ENCODE measurements at places on chromosomes 5 and 9.

DNA sequence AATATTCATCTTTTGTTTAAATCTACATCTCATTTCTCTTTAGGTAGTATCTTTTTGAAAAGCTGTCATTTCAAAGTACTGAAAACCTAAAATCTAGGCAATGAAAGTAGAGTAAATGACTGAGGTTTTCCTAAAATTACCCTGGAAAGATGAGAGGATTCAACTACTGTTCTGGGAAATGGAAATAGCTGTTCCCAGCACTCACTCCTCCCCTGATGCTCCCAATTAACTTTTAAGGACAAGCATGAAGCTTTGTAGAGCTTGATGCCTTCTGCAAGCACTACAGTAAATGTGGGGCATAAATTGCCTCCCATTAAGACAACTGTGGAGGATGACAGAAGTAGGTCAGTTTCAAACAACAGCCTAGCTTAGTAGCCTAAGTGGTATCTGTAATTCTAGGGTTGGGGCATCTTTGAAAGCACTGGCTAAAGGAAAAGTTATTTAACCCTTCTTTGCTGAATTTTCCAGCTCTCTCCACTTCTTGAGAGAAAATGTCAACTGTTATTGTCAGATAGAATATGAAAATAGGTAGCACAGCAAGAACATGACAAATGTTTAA is 100.2 kb upstream of the GNA14 start:
- DNase-seq = no peak

DNA sequence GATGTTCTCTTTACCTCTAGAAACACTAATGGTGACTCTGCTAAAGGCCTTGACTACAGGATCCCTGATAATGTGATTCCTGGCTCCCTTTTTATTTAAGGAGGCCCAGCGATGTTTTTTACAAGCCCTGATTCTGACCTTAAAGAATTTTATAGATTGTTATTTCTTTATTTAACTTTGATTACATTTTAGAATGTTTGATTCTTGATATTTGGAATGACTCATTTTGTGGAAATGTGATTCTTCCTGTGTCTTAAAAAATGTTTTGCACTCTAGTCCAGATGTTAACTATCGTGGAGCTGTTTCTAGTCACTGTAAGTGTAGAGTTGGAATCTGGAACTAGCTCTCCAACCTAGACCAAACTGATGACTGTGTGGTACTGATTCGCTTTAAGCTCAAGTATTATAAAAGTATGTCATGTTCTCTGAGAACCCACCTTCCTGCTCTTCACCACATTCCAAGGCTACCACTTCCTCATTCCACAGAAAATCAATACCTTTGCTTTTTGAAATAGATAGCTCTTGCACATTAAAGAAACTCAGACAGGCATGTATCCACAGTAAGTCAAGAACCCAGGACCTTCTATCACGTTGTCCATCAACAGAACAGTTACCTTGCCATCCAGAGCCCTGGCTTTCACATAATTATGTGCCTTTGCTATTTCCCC is 65.2 kb downstream of the JMY start:
- DNase-seq = no peak

GRCh38 chr9:7973123-7973522 is 173.5 kb upstream of the DMAC1 start:
- DNase-seq = no peak

DNA sequence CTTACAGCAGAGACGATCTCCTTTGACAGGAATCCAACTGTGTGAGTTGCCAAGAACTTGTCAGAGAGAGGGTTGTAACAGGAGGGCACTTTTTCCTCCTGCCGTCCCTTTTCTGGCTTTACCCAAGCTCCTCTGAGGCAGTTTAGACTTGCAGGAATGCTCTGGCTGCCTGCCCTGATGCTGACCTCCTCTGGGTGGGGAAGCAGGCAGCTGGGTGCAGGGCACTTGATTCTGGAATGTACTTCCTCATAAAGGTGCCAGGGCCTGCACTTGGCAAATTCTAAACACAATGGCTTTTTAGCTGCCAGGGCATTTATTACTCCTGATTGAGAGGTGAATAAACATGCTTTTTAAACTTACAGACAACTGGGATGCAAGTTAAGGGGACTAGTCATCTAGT is 190.4 kb downstream of the EPB41L4A start:
- no peak for DNase-seq

GRCh38 chr5:121087560-121087959 is 623.5 kb downstream of the PRR16 start:
- DNase-seq = no peak

All from stimulated activated CD8-positive, alpha-beta memory T cell treated with anti-CD3 and anti-CD28 coated beads, Interleukin-7, amount 100 ng/mL, for 1 hour (primary cell).